ENCODE measurements at places on chromosomes 16 and 17. TPM values are rescaled to one million over a fixed set of nuclear protein-coding genes. Genes with fewer than 3 reads are reported as not detected.

TP53TG3C gene
- total RNA-seq, result not detected

- DNase-seq, result peak; percentile 56
Measured at GRCh38 chr17:78745407-78746088, 36.5 kb downstream of the CYTH1 start.

DNA sequence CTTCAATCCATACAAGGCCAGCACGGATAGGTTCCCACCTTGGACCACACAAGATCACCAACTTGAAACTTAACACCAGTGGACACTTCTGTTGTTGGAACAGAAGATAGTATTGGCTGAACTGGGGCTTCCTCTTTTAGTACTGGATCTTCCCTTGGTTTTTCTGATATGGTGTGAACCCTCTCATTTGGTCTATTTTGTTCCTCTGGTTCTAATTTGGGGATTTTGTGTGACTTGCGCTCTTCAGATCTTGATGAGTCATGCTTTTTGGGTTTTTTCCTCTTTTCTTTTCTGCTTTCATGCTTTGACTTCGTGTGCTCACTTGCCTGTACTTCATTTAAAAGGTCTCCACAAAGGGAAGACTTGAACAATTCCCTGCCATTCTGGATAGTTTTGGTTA, 39.0 kb downstream of the SOST start:
- DNase-seq, result no peak

DNA sequence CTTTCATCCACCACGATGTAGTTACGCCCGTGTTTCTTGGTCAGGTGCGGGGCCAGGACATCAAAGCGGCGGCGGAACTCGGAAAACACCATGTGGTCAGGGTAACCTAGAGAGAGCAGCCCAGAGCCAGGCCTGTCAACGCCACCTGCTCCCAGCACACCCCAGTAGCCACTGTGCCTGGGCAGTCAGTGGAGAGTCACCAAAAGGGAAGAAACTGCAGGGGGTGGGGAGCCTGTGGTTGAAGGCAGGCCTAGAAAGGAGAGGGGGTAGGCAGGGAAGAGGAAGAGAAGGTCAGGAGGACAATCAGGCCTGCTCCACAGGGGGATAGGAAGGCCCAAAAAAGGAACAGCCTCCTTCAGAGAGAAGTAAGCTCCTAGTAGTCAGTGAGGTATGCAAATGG, 64.1 kb downstream of the PIPOX start:
- DNase-seq, result no peak

GRCh38 chr17:51734462-51734861, 424.1 kb downstream of the CA10 start:
- no peak for DNase-seq

GRCh38 chr16:1540556-1540855, 7.0 kb downstream of the TMEM204 start:
- DNase-seq, result no peak

GRCh38 chr17:869086-869485, 86.9 kb downstream of the MRM3 start:
- DNase-seq, result no peak
